ENCODE measurements at places on chromosomes 1 and 21.

DNA sequence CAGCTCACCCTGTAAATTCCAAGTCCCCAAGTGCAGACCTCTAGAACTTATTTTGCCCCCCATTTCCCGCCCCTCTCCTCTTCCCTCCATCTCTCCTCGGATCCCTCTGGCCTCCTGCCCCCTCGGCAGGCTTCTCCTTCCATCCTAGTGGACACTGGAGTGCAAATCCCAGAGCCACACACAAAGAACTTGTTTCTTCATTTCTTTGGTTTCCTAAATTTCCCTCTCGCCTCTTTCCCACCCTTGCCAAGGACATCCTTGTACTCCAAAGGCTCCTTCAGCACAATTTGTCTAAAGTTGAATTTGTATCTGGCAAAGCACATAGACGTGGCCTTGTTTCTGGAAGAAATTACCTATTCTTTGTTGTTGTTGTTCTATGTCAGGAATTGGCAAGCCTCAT lies 17.5 kb downstream of the UMODL1 start:
- DNase-seq: no peak

GRCh38 chr1:216626394-216627067 lies 96.7 kb downstream of the ESRRG start:
- no peak for DNase-seq

GRCh38 chr1:16392740-16393569 lies 25.9 kb downstream of the SZRD1 start:
- DNase-seq: no peak

- no peak for DNase-seq
Measured at GRCh38 chr1:116496898-116497297, 73.9 kb downstream of the CD58 start.

DNA sequence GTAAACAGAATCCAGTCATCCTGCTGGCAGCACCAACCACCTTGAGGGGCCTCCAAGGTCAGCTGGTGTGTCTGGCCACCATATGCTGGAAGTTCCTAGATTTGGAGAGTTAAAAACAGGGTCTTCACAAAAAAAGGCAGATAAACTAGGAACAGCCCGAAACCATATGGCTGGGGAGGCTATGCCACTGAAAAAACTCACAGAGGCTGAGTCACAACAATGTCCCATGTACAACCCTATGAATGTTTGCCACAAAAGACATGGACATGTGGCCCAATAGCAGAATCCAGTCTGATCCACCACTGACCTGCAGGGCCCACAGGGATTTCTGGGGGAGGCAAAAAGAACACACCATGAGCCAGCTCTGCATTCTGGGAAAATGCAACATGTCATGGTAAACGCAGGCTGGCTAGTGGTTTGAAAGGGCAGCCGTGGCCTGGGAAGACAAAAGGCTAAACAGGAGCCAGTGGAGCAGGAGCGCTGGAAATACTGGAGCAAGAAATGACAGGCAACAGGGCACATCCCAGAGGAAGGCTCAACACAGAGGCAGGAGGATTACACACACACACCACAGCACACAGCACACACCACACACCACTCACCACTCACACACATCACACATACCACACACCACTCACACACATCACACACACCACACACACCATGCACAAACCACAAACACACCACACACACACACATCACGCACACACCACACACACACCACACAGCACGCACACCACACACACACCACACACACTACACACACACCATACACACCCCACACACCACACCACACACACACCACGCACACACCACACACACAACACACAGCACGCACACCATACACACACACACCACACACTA lies 55.4 kb downstream of the HSF2BP start:
- DNase-seq: peak; percentile 75

DNA sequence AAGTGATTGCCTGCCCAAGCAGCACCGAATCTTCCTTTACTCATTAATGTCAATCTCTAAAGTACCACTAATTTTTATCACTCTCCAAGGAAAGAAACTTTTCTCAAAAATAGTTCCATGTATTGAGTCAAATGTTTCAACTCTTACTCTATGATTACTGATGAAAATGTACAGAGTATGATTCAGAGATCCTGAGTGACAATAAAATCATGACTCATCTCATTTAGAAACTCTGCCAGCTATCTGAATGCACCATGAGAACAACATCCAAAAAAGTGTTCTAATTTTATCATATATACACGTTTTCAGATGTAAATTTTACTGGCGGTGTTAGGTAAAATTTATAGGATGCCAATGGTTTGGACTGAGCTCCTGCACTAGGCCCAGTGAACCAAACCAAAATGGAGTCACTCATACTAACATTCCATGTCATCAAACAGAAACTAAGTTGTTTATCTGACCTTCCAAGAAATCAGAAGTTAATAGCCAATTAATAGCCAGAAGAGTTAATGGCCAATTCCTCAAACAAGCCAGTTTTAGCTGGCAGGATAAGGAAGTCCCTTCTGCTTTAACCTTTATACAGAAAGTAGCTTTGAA lies 22.6 kb downstream of the PLPPR5 start:
- peak; percentile 13 for DNase-seq

GRCh38 chr1:112247036-112247597 lies 148.9 kb upstream of the CTTNBP2NL start:
- DNase-seq: no peak

- DNase-seq: no peak
Measured at GRCh38 chr1:56137521-56138505, 441.6 kb downstream of the PLPP3 start.

- no peak for DNase-seq
Measured at GRCh38 chr1:171128463-171128862, 37.8 kb downstream of the FMO3 start.

- no peak for DNase-seq
Measured at GRCh38 chr1:52636721-52637695, 4.0 kb downstream of the SHISAL2A start.

DNA sequence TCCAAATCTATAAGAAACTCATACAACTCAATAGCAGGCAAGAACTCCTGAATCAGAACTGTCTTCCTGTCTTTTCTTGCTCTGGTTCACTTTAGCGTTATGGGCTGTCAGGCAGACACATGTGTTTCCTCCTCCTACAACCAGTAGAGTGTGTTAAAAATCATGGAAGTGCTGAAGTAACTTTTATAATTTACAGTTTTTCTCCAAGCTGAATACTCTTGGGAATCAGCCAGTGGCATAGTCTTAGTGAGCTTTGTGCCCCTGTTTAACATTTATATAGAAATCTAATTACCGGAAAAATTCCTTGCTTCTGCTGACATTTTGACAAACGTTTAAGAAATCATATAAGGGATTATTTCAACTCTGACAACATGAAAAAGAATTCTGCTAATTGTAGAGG lies 113.1 kb upstream of the RGS18 start:
- DNase-seq: no peak

DNA sequence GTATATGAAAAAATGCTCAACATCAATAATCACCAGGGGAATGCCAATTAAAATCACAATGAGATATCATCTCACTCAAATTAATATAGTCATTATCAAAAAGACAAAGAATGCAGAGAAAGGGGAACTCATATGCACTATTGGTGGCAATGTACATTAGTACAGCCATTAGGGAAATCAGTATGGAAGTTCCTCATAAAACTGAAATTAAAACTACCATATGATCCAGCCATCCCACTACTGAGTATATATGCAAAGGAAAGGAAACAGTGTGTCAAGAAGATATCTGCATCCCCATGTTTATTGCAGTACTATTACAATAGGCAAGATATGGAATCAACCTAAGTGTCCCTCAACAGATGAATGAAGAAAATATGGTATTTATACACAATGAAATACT lies 32.1 kb upstream of the TEKT2 start:
- DNase-seq: no peak

DNA sequence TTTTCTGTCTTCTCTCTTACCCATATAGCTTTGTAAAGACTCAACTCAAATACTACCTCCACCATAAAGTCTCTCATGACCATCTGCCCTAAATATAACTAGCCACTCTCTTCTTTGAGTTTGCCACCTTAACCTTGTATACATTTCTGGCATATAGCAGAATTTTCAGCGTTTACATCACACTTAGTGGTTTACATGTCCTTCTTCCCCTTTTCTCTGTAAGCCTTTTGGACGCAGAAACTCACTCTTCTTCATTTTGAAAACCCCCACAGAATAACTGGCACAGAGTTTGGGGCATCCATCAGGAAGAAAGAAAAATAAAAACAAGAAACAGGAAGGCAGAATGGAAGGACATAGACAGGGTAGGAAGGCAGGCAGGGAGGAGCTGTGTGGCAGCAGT lies 131.8 kb upstream of the DUSP10 start:
- DNase-seq: no peak

DNA sequence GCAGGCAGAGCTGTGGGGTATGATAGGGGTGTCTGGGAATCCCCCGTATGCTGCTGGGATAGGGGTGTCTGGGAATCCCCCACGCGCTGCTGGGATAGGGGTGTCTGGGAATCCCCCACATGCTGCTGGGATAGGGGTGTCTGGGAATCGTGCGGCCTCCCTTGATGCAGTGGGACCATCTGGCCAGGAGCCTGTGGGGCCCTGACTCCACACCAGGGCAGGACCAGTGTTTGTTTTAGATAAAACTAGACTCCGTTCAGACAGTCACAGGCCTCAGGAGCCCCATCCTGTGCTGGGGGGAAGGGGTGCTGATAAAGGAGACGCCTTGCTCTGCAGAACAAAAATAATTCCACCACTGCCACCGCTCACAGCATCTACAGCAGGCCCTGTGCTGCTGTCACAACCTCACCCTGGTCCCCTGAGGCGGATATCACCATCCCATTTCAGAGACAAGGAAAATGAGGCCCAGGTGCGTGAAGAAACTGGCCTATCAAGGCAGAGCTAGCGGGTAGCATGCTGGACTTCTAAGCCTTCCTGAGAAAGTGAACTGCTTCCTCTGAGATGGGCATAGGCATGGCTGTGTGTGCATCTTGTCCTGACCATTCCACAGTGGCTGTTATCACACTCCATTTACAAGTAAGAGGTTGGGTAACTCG lies 24.0 kb downstream of the ECE1 start:
- no peak for DNase-seq

DNA sequence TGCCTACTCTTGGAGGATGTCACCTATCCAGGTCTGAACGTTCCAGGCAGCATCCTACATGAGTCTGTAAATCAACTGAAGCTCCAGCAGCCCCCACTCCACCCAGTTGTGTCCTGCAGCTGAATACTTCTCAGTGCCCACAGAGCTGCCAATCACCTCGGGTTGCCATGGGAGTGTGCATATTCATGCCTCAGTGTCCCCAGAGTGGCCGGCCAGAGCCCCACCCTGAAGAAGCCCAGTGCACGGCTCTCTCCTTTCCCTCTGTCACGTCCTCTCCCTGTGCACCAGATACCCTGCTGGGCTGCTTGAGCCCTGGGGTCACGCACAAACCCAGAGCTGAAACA lies 16.1 kb upstream of the GSTM4 start:
- no peak for DNase-seq

DNA sequence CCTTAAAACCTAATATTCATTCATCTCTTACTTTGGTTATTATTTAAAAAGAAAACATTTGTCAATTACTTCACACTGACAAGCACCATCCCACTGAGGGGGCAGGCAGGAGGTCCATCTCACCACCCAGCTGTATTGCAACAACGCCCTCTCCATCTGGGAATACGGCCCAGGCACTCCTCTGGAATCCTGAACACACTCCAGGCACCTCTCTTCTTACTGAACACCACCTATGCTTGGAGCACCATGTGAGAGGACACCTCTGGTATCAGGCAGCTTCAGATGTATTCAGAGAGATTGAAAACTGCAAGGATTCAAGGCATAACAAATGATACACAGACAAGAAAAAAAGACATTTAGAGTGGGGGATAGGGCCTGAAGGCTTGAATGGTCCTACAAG lies 147.1 kb downstream of the CACNA1E start:
- no peak for DNase-seq

- no peak for DNase-seq
Measured at GRCh38 chr1:153611356-153611755, 1.6 kb downstream of the S100A16 start.

- no peak for DNase-seq
Measured at GRCh38 chr1:26516987-26517765, 12.4 kb upstream of the RPS6KA1 start.

DNA sequence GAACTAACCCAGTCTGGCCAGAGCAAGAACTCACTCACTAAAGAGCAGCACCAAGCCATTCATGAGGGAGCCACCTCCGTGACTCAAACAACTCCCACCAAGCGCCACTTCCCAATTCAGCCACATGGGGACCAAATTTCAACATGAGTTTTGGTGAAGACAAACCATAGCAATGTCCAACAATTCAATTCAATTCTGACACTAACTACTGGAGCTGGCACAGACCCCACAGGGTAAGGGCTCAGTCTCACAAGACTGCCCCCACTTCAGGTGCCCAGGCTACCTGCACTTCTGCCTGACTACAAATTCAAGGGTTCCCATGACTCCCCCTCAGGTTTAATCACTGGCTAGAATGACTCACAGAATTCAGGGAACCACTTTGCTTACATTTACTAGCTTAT lies 48.8 kb upstream of the RAP1A start:
- no peak for DNase-seq

DNA sequence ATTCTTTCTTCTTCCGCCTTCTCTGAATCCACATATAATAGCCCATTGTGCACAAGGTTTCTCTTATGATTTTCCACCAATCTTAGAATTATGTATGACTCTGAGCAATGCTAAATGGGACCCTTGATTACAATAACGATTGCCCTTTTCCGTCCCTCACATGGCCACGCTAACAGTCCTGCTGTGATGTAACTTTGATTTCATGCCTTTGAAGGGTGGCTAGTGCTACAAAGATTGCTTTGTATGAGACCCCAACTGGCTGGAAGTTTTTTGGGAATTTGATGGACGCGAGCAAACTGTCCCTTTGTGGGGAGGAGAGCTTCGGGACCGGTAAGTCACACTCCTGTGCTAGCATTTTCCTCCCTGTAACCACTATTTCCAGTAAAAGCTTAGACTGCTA lies 45.3 kb downstream of the PGM1 start:
- DNase-seq: no peak

- DNase-seq: peak; percentile 4
Measured at GRCh38 chr1:175262621-175263020, 70.0 kb upstream of the KIAA0040 start.

GRCh38 chr1:232308616-232309015 lies 321.3 kb downstream of the SIPA1L2 start:
- DNase-seq: no peak

DNA sequence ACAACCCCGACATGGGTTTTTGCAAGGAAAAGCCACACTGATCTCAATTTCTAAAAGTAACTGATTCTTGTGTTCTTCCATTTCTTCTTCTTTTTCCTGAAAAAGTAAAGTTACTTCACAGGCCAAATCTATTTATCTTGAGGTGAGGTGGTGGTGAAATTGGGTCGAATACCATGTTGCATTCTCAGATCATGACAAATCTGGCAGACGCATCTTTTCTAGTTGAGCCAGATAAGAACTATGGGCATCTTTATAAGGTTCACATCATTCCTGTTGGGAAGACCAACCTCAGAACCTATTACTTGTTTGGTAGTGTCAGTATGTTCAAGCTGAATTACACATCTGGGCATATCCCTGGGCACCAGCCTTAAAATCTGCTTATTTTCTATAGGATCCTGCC lies 78.6 kb upstream of the USP25 start:
- no peak for DNase-seq

- DNase-seq: no peak
Measured at GRCh38 chr1:200392625-200393185, 17.1 kb downstream of the ZNF281 start.

Data from AG10803 (cell line).